RWPE1 (cell line): ENCODE measurements at places on chromosomes 3 and 15.

- no peak for DNase-seq
Observed at GRCh38 chr3:60898321-60898720, 352.9 kb downstream of the FHIT start.

DNA sequence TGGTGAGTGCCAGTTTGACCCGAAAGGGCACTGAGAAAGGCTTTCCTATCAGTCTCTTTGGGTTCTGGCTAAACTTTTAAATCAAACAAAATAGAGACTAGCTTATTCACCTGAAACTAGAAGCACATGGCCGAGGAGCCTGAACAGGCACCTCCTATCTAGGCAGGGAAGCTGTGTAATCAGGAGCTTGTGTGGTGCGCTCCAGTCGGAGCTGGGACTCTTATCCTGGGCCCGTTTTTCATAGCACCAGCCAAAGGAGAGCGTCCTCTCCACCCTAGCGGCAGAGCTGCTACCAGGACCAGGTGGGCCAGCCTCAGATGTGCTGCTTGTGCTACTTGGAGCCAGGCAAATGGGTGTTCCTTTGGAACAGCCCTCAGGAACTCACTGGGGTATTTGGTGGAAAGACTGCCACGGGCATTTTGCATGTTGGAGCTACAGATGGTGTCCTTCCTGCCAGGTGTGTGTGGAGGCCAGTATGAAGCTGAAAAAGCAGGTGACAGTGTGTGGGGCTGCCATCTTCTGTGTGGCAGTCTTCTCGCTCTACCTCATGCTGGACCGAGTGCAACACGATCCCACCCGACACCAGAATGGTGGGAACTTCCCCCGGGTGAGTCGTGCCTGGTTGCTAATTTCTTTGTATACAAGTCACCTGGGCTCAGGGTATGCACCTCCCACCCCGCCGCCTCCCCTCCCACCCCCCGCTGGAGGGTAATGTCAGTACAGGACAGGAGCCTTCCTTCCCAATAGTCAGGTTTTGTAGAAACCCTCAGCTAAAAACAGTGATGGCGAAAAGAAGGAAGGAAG is 833 bp downstream of the MAN2A2 start:
- DNase-seq: no peak

GRCh38 chr3:71466483-71466882 is 117.0 kb downstream of the FOXP1 start:
- peak; percentile 72 for DNase-seq

- DNase-seq: no peak
Observed at GRCh38 chr3:46936733-46937250, 39.8 kb downstream of the CCDC12 start.

DNA sequence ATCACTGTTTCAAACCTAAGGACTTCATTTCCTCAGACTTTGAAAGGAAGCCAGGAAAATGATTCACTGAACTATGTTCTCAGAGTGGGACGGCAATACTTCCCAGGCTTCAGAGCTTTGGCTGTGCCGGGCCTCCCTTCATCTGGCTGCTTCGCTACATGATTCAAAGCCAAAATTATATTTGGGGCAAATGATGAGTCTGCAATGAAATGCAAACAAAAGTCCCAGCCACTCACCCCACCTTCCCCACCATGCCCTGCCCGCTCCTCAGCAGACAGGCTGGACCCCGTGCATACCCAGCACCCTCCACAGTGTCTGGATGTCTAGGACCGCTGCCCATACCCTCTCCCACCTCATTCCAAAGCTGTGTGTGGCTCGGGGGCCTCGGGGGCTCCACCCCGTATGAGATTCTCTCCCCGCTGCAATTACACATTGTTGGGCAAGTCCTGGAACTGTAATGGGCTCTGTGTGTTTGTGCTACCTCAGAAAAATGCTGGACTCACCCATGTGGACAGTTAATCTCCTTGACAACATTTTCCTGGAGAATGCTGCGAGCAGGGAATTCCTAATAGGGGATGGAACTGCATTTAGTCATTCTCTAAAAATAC is 32.2 kb downstream of the ATP10A start:
- DNase-seq: peak; percentile 31

- DNase-seq: no peak
Observed at GRCh38 chr3:28252001-28252431, 10.6 kb downstream of the CMC1 start.

DNA sequence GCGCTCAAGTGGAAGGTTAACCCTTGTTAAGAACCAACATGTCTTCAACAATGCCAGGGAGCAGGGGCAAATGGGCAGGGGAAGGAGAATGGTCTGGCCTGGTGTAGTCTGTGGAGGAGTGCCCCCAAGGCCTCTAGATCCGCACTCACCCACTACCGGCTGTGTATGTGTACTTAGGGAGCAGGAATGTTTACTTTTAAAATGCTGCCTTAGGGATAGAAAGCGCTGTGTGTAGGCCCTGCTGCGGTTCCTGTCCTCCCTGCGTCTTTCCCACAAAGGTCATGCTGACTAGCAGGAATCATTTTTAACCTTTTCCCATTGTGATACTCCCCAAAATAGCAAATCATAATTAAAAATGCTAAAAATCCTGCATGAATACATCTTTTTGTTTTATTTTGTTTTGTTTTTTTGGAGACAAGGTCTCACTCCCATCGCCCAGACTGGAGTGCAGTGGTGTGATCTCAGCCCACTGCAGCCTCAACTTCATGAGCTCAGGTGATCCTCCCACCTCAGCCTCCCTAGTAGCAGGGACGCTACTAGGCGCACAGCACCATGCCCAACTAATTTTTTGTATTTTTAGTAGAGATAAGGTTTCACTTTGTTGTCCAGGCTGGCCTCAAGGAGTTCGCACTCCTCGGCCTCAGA is 35.9 kb upstream of the CEMIP start:
- DNase-seq: no peak

DNA sequence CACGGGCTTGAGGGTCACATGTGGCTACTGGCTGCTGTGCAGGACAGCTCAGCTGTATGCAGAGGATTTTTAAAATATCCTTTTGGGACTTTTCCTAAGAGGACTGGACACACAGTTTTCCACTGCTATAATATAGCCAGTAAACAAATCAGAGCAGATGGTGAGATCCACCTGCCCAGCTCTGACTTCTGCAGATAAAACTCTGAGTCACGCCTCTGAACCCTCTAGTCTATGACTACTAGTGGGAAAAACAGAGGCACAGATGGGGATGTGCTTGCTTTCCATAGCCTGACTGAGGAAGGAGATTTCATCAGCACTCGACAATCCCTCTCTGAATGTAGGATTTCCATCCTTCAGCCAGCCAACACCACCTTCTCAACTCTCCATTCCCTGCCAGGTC is 45.1 kb downstream of the COLQ start:
- DNase-seq: no peak
